ENCODE measurements at places on chromosomes 16 and 17.

GRCh38 chr17:70256751-70257150 is 87.4 kb downstream of the KCNJ2 start:
- no peak for DNase-seq

GRCh38 chr17:8360260-8360659 is 16.2 kb downstream of the KRABD2 start:
- no peak for DNase-seq

DNA sequence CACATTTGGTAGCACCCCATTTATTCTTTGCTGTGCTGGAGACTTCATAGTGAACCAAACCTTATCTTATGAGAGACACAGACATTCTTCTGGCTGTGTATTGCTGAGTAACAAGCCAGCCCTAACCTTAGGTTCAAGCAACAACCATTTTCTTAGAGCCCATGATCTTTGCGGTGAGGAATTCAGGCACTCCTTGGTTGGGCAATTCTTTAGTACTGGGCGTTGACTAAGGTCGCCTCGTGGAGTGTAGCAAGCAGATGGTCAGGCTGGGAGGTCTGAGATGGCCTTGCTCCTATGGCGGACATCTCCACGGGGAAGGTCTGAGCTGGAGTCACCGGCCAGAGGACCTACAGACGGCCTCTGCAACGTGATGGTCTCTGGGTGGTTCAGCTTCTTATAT is 43.1 kb downstream of the ARSG start:
- no peak for DNase-seq

- no peak for DNase-seq
Measured at GRCh38 chr16:11108466-11108805, 147.6 kb downstream of the SOCS1 start.

DNA sequence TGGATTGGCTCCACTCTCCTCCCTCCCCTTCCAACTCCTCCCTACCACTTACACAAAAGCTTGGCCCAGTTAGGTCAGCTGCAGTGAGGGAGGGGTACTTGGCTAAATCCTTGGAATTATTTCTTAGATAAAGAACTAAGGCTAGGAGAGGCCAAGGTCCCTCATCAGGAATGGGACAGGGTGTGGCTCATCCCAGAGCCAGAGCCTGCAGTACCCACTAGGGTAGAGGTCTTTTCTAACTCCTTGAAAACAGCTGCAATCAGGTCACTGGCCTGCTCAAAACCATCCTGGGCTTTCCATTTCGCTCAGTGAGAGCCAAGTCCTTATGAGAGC is 1.9 kb upstream of the SLC46A1 start:
- no peak for DNase-seq

DNA sequence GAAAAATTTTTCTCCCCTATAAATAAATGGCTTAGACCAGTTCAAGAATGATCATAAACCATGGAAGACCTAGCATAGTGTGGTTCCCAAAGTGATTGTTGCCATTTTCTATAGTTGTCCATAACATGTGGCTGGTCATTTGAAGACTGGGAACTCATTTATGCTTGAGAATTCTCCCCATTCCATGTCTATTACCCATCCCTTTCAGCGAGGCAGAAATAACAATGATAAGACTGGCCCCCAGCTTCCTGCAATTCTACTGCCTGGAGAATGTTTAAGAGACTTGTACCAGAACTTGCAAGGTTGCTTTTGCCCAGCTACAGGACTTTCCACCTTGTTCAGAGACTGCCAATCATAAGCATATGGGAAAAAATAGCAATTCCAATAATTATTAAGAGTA is 146.5 kb upstream of the CDH11 start:
- no peak for DNase-seq

DNA sequence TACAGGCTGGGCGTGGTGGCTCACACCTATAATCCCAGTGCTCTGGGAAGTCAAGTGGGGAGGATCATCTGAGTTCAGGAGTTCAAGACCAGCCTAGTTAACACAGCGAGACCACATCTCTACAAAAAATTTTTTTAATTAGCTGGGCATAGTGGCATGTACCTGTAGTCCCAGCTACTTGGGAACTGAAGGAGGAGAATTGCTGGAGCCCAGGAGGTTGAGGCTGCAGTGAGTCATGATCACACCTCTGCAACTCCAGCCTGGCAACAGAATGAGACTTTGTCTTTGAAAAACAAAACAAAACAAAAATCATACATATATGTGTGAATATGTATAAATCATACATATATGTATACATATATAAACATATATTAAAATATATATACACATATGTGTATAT is 54.1 kb upstream of the MARCHF10 start:
- DNase-seq, result no peak

- DNase-seq, result no peak
Measured at GRCh38 chr17:64774888-64775540, 112.9 kb upstream of the SMURF2 start.

- DNase-seq, result no peak
Measured at GRCh38 chr17:28860363-28860808, 5.6 kb downstream of the ERAL1 start.

- no peak for DNase-seq
Measured at GRCh38 chr17:71548540-71549190, 572.2 kb upstream of the SOX9 start.

All from suppressor macrophage treated with lipopolysaccharide for 4 hours (primary cell).